Mucosa of descending colon (tissue), 3 donors: ENCODE measurements at places on chromosomes 2 and 18. TPM values are rescaled to one million over a fixed set of nuclear protein-coding genes. Genes with fewer than 3 reads are reported as not detected.

GRCh38 chr18:38792731-38793130 lies 1227.1 kb upstream of the CELF4 start:
- DNase-seq: no peak

DNA sequence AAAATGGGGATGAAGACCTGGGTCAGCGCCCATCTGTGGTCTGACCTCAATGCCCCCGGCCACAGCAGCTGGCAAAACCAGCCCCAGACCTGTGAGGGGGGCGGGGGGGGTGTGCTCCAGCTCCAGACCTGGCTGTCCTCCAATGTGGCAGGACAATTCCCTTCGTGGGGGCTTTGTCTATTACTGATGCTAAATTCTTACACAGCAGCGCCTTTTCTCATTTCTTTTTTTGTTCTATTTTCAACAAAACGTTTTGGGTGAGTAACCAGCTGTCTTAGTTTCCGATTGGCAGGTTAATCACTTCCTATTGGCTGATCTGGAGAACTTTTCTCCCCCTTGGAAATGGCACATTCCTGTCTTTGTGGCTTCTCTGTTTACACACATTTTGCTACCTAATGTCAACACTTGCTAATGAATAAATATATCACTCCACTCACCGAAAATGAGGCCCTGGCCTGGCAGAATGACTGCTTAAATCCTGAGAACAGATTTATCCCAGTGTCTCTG lies 4.4 kb downstream of the SMAD7 start:
- DNase-seq: no peak

GRCh38 chr2:5250482-5250881 lies 441.7 kb upstream of the SOX11 start:
- DNase-seq: no peak

DNA sequence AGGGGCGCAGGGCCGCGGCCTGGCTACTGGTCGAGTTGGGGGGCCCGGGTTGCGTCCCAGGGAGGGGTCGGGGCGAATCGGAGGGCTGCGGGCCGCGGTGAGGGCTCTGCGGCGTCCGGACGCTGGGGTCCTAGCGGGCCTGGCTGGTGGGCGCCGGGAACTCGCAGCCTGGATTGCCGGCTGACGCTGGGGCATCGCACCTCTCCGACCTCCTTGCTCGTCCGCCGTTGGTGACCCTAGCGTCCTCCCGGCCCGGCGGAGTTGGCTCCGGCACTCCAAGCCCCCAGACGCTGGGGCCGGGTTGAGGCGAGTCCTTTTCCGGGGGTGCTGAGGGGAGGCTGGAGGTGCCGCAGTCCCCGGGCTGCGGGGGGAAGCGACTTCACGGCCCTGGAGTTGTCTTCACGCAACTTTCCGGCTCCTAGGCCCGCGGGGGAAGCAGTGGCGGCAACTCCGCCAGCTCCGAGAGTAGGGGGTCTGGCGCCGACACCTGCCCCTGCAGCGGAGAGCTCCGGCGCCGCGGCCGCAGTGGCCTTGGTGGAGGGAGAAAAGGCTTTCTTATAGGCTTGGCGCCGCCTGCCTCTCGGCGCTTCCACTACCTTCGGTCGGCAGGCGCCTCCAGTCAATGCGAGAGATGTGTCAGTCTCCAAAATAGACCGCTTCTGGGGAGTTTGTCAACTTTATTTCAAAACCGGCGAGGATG lies 70.3 kb downstream of the HAUS1 start:
- peak; percentile 39 for DNase-seq

DNA sequence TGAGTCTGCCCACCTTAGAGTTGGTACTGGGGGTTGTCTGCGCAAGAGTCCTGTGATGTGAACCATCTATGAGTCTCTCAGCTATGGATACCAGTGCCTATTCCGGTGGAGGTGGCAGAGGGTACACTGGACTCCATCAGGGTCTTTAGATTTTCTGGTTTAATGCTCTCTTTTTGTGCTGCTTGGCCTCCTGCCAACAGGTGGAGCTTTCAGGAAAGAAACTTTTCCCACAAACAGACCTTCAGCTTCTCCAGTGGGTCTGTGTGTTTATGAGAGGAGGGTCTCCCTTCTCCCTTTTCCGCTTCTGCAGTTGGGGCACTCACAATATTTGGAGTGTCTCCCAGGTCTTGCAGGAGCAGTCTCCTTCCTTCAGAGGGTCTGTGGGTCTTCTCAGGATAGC lies 1721.9 kb upstream of the SLC39A10 start:
- DNase-seq: no peak

DNA sequence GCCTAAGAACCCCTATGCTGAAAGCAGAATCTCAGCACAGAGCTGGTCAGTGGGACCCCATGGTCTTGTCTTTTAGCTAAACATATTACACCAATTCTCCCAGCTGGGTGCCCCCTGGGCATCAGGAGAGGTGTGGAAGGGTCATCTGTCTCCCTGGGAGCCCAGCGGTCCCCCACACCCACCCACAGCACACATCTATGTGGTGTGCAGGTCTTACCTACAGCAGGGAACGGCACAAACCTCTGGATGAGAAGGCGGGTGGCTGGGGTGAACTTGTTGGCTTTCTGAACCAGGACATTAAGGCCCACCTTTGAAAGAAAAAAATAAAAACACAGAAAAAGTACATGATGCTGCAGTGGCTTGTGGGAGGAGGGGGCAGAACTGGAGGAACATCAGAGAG lies 70.7 kb downstream of the EMX1 start:
- no peak for DNase-seq

DNA sequence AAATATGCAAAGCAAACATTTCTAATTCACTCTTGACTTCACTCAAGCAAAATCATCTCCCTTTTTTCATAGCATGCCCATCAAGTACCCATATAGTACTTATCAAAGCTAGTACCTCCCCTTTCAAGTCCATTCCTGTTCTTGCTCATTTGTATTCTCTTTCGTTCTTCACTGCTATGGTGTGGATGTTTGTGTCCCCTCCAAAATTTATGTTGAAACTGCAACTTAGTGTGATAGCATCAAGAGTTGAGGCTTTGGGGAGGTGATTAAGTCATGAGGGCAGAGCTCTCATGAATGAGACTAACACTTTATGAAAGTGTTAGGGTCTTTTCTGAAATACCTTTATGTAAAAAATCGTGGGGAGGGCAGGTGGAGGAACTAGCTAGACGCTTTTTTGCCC lies 52.9 kb downstream of the RNU4ATAC start:
- no peak for DNase-seq

GRCh38 chr18:27546991-27547390 lies 361.9 kb upstream of the CHST9 start:
- no peak for DNase-seq

GRCh38 chr2:28608500-28609424 lies 112.9 kb downstream of the PLB1 start:
- no peak for DNase-seq

GRCh38 chr18:79093986-79094385 lies 24.8 kb downstream of the ATP9B start:
- no peak for DNase-seq

DNA sequence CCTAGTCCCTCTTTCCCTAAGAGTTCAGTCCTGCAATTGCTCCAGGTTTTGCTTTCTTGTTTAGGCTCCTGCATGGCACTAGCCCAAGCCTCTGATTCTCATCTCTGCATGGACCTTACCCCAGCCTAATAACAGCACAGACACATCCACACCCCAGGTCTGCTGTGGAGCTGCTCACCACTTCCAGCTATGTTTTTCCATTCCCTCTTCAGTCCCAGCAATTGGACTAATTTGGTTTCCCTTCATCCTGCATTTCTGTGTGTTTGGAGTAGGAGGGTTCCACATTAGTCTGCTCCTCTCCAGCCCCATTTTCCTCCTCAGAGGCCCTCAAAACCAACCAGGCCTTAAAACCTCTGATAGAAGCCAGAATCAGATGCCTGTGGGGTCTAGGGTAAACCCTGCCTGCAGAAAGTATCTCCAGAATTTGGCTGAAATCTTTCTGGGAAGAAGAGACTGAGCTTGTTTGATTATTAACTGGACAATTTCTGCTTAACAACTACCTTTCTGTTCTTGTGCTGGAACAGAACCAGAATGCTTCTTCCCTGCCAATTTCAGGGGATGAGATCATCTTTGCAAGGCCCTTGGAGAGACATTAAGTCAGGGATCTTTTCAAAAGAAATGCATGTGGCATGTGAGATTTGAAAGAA lies 95.9 kb downstream of the GFPT1 start:
- no peak for DNase-seq

DNA sequence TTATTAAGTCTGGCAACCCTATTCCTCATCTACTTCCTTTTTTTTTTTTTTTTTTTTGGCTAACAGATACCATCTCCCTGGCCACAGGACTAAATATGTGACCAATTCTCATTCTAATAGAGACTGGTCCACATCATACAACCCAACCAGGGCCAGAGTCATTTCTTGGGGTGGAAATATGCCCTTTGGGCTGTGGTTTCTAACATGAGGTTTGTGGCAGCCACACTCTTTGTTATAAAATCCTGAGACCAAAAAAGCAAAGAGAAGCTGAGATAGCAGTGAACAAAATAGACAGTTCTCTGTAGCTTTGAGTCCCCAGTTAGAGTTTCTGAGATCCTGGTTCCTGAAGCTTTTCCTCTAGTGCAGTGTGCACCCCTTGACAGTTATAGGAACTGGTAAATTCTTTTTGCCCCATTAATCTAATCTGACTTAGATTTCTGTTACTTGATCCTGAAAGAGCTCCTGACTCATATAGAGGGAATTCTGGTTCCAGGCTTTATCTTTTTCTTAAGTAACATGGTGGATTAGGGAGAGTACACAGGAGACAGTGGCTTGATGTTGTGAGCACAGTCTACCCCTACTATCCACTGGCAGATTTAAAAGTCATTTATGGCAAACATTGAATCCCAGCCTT lies 86.8 kb downstream of the MAIP1 start:
- no peak for DNase-seq

- no peak for DNase-seq
Measured at GRCh38 chr2:219510512-219511135, 3.7 kb upstream of the ASIC4 start.

DNA sequence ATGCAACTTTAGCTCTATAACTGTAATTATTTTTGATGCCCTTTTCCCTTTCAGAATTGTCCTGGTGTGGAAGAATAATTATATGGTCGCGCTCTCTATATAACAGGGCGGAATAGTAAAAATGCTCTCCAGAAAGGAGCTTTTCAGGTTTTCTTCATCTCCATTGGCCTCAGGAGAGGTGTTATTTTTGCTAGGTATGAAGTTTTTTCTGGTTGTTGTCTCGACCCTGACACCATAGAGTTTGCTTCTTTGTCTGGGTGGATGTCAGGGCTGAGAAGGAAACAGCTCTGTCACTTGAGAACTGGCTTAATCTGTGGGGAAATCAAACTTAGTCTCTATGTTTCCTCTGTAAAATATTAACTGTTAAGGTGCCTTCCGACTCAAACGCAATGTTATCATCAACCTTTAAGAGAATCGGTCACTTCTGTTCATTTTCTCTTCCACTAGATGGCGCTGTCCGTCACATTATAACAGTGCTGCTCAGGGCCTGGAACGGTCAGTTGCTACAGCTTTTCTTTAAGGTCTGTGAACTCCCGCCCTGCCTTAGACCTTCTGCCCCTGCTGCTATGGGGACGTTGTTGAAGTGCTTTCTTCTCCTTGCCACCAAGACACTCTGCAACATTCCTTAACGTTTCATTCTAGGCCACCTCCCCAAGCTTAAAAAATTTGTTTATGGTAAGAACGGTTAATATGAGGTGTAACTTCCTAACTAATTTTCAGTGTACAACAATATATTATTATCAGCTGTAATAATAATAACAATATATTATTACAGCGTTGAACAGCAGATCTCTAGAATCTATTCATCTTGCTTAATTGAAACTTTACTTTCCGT lies 23.8 kb upstream of the SERPINB12 start:
- peak; percentile 77 for DNase-seq

DNA sequence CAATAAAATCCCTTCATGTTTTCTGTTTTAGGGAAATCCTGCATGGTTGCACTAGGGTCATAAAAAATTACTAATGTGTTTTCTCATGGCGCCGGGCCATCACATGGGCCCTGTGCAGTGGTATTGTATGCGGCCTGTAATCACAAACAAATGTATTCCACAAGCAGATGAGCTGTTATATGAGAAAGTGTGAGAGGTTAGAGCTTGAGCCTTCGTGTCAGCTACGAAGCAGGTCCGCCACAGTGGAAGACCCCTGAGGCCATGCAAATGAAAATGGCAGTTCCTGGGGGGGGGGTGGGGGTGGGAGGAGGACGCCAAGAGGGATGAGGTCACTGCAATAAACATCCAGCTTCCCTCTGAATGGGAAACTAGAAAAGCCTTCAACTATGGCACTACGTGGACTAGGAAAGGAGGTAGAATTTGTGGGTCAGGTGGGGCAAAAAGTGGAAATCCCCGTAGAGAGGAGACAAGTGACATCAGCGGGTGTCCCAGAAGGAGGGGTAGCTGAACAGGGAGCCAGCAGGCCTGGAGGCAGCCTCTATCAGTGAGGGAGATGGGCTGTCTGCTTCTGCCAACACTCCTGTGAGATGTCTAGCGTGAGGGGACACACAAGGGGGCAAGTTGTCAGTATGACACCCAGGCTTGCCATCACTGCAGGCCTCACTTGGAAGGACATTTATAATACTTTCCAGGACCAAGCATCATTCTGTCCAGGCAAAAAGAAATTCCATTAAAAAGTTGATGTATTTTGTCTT lies 130.3 kb upstream of the CTAGE1 start:
- no peak for DNase-seq

DNA sequence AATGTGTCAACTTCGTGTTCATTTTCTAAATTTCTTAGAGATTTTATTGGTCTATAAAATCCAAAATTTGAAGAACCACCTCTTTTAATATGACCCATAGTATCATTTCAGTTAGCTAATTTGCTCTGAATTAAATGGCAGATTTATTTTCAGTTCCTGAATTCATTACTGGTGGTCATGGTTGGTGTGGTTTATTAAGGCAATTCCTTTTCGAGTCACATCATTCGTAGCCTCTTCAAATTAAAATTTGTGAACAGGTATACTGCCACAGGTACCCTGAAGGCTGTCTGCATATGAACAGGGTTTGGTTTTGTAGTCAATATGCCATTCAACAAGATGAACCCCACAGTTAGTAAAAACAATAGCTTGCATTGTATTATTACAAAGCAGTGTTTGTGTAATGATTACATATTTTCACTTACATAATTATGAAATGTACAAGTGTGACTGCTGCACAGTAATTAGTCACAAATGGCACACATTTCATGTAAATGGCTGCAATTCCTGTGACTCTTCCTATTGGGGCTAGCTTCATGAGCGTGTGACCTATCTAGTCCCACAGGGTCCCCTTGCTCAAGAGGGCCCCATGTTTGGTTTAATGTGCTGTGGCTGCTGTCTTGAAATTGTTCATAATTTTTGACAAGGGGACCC lies 48.9 kb downstream of the CDC42EP3 start:
- DNase-seq: no peak

DNA sequence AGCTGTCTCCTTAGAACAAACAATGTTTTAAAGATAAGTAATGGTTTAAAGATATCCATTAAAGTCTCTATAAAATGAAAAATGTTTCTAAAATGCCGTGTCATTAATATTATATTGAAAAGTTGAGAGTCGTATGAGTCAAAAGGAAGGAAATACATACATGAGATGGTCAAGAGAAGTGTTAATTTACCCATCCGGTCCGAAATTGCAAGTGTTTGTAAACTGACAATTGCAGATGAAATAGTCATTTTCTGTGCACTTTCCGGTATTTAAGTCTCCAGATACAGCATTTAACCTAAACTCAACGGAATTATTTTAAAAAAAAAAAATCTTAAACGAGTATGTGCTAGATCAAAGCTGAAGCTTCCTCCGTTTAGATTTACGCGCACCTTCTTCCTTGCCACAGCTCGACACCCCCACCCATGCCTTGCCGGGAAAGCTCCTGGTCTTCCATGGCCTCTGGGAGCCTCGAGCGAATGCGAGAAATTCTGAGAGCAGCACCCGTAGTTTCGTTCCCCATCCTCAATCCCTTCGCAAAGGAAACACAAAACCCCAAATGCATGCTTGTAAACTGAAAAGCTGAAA lies 1.8 kb downstream of the DSC3 start:
- DNase-seq: peak; percentile 31

PLA2R1 gene
- 11.1 TPM for total RNA-seq

FAM168B gene
- total RNA-seq: 86.1 TPM
